ENCODE measurements at places on chromosomes 4 and X.

DNA sequence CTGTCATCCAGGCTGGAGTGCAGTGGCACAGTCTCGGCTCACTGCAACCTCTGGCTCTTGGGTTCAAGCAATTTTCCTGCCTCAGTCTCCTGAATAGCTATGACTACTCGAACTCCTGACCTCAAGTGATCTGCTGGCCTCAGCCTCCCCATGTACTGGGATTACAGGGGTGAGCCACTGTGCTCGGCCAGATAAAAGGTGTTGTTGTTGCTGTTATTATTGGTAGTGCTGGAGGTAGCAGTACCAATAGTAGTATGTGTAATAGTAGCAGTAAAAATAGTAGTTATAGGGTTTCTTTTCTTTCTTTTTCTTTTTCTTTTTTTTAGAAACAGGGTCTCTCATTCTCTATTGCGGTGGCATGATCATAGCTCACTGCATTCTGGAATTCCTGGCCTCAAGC is 592.1 kb downstream of the ARAP2 start:
- DNase-seq = no peak

GRCh38 chr4:144782345-144782744 is 136.4 kb downstream of the HHIP start:
- DNase-seq = no peak

- DNase-seq = no peak
Measured at GRCh38 chr4:56752985-56753384, 68.5 kb downstream of the SPINK2 start.

DNA sequence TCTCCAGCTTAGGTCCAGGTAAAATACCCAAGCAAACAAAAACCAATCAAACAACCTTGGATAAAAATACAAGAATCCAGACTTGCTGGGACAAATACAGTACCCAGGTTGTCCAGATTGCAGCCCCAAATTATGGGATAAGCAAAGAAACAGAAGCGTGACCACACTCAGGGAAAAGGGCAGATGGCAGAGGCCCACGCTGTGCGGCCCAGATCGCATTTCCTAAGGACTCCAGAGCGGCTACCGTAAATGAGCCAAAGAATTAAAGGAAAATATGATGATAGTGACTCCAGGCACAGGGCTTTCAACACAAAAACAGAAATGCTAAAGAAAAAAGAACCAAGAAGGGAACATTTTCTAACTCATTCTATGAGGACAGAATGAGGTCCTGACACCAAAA is 50.3 kb downstream of the FGFRL1 start:
- DNase-seq = no peak
